ENCODE measurements at places on chromosomes 7 and 10.

DNA sequence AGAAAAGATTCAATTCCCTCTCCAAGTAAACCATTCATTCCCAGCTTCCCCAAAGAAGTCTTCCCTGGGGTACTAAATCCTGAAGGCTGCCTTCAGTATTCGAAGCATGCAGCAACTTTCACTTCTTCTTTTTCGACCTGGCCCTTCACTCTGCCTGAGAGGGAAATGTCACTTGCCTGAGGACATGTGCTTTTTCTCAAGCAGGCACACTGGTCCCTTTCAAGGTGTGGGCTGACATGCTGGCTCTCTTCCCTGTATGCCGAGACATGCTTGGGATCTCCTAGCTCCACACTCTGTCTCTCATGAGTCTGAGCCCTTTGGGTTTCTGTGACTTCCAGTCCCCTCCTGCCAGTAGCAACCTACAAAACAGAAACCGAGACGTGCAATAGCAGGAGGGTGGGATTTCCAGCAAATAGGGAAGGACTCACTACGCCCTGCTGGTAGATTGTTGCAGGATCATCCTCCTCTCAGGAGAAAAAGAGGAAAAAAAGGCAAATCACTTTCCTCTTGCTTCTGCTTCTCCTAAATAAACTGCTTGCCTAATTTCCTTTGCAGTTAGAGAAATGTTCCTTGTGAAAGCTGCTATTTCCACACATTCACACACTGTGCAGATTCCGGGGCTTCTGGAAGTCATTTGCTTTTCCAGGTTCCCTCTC is 33.5 kb downstream of the FIGNL1 start:
- DNase-seq = no peak

GRCh38 chr10:114631090-114631665 is 26.9 kb downstream of the ABLIM1 start:
- DNase-seq = no peak

DNA sequence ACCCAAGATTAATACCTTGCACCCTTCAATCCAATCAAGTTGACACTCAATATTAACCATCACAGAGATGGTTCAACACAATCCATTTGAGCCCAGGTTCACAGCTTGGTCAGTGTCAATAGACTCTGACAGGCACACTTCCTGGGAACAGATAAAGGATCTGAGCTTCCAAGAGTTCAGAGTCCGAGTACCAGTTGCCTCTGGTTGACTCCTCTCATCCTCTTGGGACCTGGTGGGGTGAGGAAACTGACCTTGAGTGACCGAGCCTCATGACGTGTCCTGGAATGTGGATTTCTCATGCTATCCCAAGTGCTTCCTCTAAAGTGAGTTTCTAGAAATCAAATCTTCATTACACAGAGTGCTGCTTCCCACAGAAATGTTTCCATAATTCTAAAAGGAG is 162.0 kb downstream of the CYP26A1 start:
- no peak for DNase-seq

DNA sequence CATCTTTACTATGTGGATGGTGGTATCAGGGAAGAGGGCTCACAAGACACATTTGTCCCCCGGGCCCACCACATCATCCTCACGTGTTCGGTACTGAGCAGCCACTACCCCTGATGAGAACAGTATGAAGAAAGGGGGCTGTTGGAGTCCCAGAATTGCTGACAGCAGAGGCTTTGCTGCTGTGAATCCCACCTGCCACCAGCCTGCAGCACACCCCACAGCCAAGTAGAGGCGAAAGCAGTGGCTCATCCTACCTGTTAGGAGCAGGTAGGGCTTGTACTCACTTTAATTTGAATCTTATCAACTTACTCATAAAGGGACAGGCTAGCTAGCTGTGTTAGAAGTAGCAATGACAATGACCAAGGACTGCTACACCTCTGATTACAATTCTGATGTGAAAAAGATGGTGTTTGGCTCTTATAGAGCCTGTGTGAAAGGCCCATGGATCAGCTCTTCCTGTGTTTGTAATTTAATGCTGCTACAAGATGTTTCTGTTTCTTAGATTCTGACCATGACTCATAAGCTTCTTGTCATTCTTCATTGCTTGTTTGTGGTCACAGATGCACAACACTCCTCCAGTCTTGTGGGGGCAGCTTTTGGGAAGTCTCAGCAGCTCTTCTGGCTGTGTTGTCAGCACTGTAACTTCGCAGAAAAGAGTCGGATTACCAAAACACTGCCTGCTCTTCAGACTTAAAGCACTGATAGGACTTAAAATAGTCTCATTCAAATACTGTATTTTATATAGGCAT is 9.1 kb upstream of the CSGALNACT2 start:
- peak; percentile 60 for DNase-seq

DNA sequence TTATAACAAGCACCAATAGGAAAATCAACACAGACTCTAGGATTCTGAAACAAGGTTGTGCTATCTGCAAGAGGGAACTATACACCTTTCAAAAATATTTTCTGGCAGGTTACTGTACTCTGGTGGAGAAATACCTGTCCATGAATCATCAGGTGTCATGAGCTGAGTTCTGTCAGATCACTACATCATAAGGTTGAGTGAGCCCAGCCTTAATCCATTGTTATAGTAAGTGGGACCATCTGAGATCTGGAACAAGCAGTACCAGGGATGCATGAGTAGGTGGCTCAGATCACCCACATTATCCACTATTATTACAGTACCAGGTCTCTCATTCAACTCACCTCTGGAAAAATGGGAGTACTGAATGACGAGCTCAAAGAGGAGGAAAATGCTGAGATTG is 212.4 kb downstream of the DGKI start:
- no peak for DNase-seq
